ENCODE measurements at places on chromosomes 5 and 9.

- no peak for DNase-seq
These were observed 503.9 kb downstream of the RASEF start for GRCh38 chr9:82558855-82559630.

DNA sequence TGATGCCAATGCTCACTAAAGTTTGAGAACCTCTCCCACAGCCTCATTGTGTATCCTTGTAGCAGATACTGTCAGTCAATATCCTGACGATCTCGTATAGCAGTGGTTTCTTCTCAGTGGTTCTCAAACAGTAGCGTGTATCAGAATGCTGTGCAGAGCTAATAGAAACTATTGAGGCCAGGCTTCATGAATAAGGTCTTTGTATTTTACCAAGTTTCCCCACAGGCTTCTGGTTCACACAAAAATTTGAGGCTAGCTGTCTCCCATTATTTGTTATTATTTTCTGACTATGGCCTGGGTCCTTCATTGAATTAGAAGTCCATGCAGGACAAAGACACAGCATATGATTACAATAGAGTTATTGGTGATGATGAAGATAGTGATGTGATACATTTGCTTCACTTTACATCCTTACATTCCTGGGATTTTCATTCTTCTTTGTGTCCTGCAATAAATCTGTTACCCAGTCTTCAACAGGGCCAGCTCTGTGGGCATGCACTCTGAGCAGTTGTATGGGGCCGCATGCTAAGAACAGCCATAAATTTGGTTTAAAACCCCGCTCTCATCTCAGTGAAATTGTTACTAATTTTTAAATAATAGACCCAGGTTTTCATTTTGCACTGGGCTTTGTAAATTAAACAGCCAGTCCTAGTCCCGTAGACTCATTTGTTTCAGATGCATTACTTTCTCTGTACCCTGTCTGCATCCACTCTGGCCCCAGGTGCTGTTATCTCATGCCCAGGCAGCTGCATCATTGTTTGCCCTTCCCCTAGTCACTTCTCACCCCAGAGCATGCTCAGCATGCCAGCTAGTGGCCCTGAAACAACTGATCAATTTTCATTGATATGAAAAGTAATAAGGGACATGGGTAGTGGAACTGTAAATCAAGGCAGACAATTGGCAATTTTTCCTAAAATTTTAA, 199.9 kb upstream of the PIK3R1 start:
- no peak for DNase-seq

- no peak for DNase-seq
These were observed 179.8 kb downstream of the FGF1 start for GRCh38 chr5:142506046-142506445.

GRCh38 chr5:59358005-59358861, 535.3 kb downstream of the PDE4D start:
- DNase-seq, result no peak

DNA sequence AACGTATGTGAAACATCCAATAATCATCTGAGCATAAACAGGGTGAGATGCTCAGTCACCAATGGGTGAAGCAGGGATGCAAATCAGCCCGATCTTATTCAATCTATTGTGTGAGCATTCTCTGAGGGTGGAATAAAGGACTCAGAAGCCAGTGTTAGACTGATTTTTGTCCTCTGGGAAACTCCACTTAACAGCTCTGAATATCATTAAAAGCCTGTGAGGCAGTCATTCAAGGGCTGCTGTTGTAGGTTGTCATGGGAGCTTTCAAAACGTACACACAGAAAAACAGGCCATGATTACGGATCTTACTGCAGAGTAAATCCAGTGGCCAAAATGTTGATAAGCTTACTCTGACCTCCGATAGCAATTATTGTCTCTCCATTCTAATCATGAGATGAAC, 266.5 kb upstream of the EFNA5 start:
- no peak for DNase-seq

- no peak for DNase-seq
These were observed 581.8 kb upstream of the C9orf72 start for GRCh38 chr9:28155067-28155466.

GRCh38 chr5:136491806-136492205, 126.5 kb upstream of the TRPC7 start:
- DNase-seq, result no peak

DNA sequence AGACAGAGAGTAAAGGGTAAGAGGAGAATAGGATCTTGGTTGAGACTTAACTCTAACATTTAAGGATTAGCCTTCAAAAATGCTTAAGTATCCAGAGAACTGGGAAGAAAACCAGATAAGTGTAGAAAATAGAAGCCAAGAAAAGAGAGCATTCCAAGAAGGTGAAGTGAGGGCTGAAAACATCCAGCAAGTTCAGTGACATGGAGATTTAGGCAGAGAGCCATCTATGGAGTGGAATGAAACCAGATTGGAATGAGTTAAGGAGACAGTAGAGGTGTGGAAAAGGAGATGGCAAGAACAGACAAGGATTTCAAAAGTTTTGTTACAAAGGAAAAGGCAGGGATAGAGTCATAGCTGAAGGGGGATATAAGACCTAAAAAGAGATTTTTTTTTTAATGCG, 188.1 kb downstream of the TRPM3 start:
- DNase-seq, result no peak

All from activated T-cell treated with anti-CD3 and anti-CD28 coated beads for 4 hours (primary cell).